Ovary (tissue), 10 donors: ENCODE measurements at places on chromosomes 5 and 9. TPM values are rescaled to one million over a fixed set of nuclear protein-coding genes. Genes with fewer than 3 reads are reported as not detected.
A peak's percentile ranks its signal among the peaks of the same experiment; 100 is the strongest.

GRCh38 chr5:100890461-100891008 lies 12.5 kb downstream of the ST8SIA4 start:
- H3K27me3 ChIP-seq: no peaks in the 10 kb centered on the region
- H3K4me1 ChIP-seq: no peaks in the 10 kb centered on the region
- no peak for DNase-seq
- no peak overlapping the region for H3K27ac ChIP-seq
- H3K4me3 ChIP-seq: no peak overlapping the region

DNA sequence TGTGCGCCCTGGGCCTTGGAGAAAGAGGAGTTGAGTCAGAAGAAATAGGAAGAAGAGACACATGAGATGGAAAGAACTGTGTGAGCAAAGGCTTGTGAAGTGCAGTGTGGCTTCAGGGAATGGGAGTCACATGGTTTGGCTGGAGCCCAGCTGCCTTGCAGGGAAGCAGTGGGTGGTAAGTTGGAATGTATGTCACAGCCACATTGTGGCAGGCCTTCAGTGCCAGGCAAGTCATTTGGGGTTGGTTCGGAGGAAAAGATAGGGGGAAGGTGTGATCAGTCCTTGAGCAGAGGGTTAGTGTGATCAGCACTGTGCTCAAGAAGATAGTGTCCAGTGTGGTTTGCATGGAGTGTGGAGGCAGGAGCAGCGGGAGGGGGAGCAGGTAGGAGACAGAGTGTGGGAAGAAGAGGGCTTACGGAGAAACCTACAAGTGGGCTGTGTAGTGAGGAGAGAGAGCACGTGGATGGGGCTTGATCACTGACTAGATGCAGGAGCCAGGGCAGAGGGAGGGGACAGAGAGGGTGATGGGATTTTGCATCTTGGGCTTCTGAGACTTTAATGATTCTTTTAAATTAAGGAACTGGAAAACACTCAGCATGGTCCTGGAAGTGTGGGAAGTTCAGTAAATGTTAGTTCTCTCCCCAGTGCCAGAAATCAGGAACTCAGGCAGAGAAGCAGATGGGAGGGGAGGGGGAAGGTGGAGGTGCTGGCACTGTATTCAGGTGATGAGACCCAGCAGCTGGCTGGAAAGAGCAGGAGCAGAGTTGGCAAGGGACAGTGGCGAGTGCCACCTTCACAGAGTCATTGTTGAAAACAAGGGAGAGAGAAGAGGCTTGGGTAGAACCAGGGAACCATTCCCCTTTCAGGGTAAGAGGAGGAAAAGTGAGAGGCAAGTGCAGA lies 46.6 kb downstream of the ARHGAP26 start:
- H3K27ac ChIP-seq: no peak overlapping the region
- no peak for DNase-seq
- no peaks in the 10 kb centered on the region for H3K36me3 ChIP-seq
- H3K4me1 ChIP-seq: peaks cover 2% of the 10 kb centered on the region
- no peak overlapping the region for H3K4me3 ChIP-seq
- H3K27me3 ChIP-seq: no peaks in the 10 kb centered on the region

DNA sequence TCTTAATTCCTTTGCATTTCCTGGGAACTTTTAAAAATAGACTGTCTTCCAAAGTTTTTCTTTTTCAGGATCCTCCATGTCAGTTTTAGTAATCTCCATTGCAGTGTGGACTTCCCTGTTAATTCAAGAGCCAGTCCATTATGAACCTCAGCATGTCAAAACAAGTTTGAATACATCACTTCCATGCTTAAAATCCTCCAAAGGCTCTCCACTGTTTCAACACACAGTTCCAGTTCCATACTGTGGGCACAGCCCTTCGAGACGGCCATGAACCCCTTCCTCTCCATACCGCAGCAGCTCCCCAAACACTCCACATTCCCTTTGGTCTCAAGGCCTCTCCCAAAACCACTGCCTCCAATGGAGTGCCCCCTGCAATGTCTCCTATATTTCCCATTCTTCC lies 19.5 kb downstream of the LIFR start:
- no peaks in the 10 kb centered on the region for H3K27me3 ChIP-seq
- H3K4me1 ChIP-seq: peaks cover 9% of the 10 kb centered on the region
- H3K27ac ChIP-seq: no peak overlapping the region
- no peak for DNase-seq

APC gene
- 44.6 TPM for total RNA-seq

GRCh38 chr5:55997742-55998351 lies 3.1 kb upstream of the IL6ST start:
- no peak for DNase-seq
- H3K4me1 ChIP-seq: no peaks in the 10 kb centered on the region
- no peak overlapping the region for H3K27ac ChIP-seq
- no peaks in the 10 kb centered on the region for H3K36me3 ChIP-seq

NR6A1 gene
- total RNA-seq: 0.88 TPM

DNA sequence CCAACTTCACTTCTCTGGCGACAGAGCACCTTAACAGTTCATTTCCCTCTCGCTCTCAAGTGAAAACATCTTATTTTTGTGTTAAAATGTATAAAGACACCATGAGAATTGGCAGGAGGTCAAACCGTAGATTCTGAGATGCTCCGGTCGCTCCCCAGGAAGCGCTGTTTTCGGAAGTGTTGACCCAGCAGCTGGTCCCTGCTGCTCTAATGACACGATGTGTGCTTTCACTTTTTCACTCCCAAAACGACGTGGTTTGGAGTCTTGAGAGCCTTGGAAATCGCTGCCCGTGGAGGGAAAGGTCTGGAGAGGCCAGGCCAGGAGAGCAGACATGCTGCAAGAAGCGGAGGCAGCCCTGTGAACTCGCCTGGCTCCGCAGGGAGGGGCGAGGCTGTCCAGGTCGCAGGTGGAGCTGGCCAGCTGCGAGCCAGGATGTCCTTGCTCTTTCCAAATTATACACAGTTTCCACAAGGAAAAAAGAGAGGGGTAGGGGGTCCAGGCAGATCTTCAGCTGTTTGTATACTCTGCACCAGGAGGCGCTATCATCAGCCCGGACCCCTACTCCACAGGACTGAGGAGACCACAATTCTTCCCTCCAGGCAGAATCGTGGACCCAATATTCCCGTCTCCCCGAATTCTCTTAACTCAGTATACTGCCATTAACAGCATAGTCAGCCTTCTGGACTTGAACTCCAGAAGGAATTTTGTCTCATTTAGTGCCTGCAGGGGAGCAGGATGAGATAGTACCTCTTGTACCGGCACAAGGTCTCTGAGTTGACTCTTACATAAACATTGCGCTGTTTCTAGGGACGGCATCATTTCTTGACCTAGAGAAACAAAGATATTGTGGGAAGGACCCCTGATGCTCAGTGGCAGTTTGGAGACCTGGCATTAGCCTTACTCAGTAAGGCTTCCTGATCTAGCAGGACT lies 248.6 kb upstream of the ANKRD55 start:
- peak overlapping the region; percentile 64 for H3K4me3 ChIP-seq
- peak; percentile 70 for DNase-seq
- H3K4me1 ChIP-seq: peaks cover 10% of the 10 kb centered on the region
- peak overlapping the region; percentile 96 for H3K27ac ChIP-seq
- no peaks in the 10 kb centered on the region for H3K36me3 ChIP-seq
- no peaks in the 10 kb centered on the region for H3K27me3 ChIP-seq

GRCh38 chr5:149693482-149693881 lies 36.6 kb upstream of the PPARGC1B start:
- DNase-seq: no peak
- no peak overlapping the region for H3K4me3 ChIP-seq
- H3K27ac ChIP-seq: no peak overlapping the region
- no peaks in the 10 kb centered on the region for H3K27me3 ChIP-seq

FBP2 gene
- total RNA-seq: not detected

TIMD4 gene
- total RNA-seq: not detected

NUTM2G gene
- total RNA-seq: not detected

DNA sequence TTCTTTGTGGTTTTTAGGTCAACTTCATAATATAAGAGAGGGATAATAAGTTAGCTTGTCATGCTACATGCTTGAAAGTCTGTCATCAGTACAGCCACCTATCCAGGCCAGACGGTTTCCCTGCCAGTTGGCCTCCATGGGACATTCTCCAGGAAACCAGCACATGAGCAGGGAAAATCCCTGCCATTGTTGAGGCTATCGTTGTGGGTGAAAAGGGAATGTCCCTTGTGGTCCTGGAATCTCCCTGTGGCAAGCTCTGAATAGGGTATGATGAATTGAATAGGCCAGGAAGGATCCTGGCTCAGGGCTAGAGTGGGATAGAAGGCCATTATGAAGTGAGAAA lies 12.3 kb downstream of the F2RL1 start:
- H3K4me3 ChIP-seq: no peak overlapping the region
- H3K4me1 ChIP-seq: no peaks in the 10 kb centered on the region
- no peaks in the 10 kb centered on the region for H3K27me3 ChIP-seq
- no peak for DNase-seq
- H3K36me3 ChIP-seq: no peaks in the 10 kb centered on the region
- no peak overlapping the region for H3K27ac ChIP-seq

DNA sequence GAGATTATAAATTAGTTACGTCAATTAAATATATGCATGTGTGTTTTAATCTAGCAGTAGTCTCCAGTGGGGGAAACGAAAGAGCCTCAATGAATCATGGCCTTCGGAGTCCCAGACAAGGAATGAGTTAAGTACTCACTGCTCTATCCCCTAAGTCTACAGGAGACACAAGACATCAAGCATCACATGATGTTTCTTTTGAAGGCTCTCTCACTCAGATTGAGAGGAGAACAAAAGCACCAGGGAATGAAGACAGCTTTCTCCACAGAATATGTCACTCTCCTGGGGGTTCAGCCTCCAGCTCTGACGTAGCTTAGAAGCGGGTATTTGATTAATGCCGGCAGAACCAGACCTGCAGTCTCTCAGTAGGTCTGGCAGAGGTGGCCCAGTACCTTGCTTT lies 381.4 kb downstream of the ACTL7B start:
- H3K4me3 ChIP-seq: no peak overlapping the region
- DNase-seq: no peak
- H3K27me3 ChIP-seq: no peaks in the 10 kb centered on the region
- H3K36me3 ChIP-seq: no peaks in the 10 kb centered on the region
- H3K4me1 ChIP-seq: peaks cover 11% of the 10 kb centered on the region

DNA sequence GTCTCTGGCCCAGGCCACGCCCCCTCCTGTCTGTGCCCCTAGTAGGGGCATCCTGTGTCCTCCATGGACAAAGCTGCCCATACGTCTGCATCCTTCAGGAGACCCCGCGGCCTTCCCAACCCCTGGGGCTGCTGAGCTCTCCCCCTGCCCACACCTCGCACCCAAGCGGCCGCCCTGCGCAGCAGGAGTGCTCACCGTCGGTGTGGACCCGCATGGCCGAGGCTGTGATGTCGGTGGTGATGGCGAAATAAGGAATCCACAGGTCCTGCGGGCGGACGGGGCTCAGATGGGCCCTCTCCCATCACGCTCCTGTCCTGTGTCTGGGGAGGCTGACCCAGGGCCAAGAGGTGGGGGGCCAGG lies 4.8 kb upstream of the NSMF start:
- H3K27me3 ChIP-seq: no peaks in the 10 kb centered on the region
- peaks cover 3% of the 10 kb centered on the region for H3K4me1 ChIP-seq
- no peak overlapping the region for H3K4me3 ChIP-seq
- H3K36me3 ChIP-seq: no peaks in the 10 kb centered on the region
- DNase-seq: no peak
- no peak overlapping the region for H3K27ac ChIP-seq

GRCh38 chr9:132797861-132798659 lies 80.0 kb downstream of the AK8 start:
- DNase-seq: peak; percentile 64
- H3K27ac ChIP-seq: peak overlapping the region; percentile 70
- H3K27me3 ChIP-seq: no peaks in the 10 kb centered on the region
- H3K4me1 ChIP-seq: peaks cover 13% of the 10 kb centered on the region

DNA sequence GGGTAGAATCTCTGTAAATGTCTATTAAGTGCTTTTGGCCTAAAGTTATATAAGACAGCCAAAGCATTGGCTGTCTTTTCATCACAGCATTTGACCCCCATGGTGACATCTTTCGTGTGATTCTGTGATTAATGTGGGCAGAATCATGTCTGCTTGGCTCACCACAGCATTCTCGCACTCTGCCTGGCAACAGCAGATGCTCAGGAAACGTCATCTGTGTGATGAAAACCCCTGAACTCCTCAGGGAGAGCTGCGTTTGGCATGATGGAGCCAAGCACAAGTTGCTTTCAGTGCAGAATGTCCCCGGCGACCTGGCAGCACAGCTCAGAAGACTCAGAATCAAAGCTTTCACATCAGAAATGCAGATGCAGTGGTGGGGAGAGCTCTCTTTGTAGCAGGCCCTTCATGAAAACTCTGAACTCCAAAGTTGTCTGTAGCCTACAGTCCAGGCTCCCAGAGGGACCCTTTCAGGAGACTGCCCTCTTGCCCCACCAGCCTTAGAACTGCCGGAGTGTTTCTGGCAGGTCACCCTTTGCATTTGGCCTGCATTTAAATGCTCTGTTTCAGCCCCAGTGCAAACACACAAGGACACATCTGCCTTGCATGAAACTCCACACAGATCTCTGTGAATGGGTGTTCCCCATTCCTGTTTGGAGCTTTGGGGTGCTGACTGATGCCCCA lies 155.6 kb upstream of the PANK3 start:
- peaks cover 2% of the 10 kb centered on the region for H3K4me1 ChIP-seq
- no peak for DNase-seq
- H3K27me3 ChIP-seq: no peaks in the 10 kb centered on the region
- no peak overlapping the region for H3K4me3 ChIP-seq

CCDC180 gene
- total RNA-seq: 9.0 TPM

GRCh38 chr5:36392818-36393217 lies 91.1 kb upstream of the RANBP3L start:
- no peaks in the 10 kb centered on the region for H3K27me3 ChIP-seq
- no peak overlapping the region for H3K4me3 ChIP-seq
- no peaks in the 10 kb centered on the region for H3K36me3 ChIP-seq
- H3K27ac ChIP-seq: no peak overlapping the region
- H3K4me1 ChIP-seq: peaks cover 4% of the 10 kb centered on the region
- no peak for DNase-seq

- no peaks in the 10 kb centered on the region for H3K36me3 ChIP-seq
- no peak for DNase-seq
Observed at GRCh38 chr9:136043441-136043991, 51.6 kb downstream of the NACC2 start.

DNA sequence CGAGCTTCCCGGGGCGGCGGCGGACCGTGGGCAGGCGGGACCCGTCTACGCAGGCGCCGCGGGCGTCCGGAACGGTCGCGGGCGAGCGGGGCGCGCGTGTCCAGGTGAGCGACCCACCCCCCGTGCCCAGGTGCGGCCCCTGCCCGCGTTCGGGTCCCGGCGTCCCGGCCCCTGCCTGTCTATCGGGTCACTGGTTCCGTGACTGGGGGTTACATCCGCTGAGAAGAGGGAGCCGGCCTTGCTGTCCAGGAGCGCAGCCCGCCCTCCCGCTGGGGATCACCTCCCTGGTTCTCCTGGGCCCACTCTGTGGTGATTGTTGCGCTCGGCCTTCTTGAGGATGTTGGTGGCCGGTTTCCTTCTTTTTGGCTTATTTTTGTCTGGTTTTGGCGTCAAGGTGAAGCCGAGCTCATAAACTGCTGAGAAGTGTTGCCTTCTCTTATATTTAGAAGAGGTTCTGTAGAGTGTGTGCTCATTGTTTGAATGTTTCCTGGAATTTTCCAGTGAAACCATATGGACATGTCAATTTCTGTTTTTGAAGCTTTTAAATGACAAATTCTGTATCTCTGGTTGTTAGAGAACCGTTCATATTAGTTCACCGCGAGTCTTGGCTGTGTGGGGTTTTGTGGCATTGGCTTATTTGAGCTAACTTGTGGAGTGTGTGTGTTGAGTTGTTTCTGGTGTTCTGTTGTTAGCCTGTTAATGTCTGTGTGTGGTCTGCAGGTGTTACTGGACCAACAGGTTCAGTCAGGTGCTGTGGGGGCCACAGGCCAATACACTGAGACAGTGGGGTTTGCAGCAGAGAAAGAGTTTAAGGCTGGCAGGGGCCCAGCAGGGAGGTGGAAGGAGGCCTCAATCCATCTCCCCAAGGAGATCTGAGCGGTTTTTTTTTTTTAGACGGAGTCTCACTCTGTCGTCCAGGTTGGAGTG lies 621 bp downstream of the CEP72 start:
- peak overlapping the region; percentile 67 for H3K4me3 ChIP-seq
- no peaks in the 10 kb centered on the region for H3K27me3 ChIP-seq
- peak; percentile 26 for DNase-seq
- no peaks in the 10 kb centered on the region for H3K36me3 ChIP-seq
- no peak overlapping the region for H3K27ac ChIP-seq
- peaks cover 6% of the 10 kb centered on the region for H3K4me1 ChIP-seq
